NCI-H226 (cell line): ENCODE measurements at places on chromosomes 6 and 20.

GRCh38 chr6:157491571-157492232 is 110.7 kb downstream of the ZDHHC14 start:
- DNase-seq, result no peak

- DNase-seq, result no peak
Measured at GRCh38 chr6:46325561-46326530, 155.1 kb upstream of the ENPP5 start.

- DNase-seq, result no peak
Measured at GRCh38 chr6:72944660-72945059, 280.6 kb downstream of the KHDC1L start.

DNA sequence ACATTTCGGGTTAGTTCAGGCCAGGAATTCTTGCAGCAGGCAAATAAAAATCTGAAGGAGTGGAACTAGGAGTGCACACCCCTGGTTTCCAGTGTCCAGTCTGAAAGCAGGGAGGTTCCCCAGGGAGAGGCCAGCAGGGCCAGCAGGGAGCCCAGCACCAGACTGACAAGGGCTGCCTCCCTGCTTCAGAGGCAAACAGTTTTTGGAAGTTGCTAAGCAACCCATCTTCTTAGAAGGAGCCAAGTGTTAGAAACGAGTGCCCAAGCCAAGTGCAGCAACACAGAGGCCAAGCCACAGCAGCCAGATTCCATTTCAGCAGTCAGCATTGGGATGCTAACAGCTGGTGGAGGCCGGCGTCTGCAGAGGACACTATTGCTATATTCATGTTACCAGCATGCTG is 179.1 kb downstream of the SYNDIG1 start:
- DNase-seq, result no peak

GRCh38 chr6:170072246-170072645 is 218.6 kb downstream of the DLL1 start:
- no peak for DNase-seq

GRCh38 chr20:60541991-60542390 is 583.8 kb downstream of the CDH26 start:
- DNase-seq, result no peak

DNA sequence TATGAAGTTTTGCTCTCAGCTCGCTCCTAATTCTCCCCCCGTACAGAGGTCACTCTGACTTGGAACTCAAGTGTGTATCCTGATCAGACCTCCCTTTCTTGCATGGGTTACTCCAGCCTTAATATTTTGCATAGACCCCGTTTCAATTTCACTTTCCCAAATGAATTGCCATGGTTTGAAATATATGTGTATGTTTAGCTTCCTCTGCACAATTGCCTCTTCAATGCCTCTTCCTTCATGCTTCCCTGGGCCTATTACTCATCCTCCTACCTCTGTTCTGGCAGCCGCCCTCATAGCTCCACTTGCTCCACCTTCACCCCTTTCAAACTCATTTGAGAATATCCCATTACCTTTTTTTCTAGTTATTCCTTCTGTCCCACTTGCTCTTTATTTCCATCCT is 90.0 kb upstream of the SAMD5 start:
- DNase-seq, result no peak

DNA sequence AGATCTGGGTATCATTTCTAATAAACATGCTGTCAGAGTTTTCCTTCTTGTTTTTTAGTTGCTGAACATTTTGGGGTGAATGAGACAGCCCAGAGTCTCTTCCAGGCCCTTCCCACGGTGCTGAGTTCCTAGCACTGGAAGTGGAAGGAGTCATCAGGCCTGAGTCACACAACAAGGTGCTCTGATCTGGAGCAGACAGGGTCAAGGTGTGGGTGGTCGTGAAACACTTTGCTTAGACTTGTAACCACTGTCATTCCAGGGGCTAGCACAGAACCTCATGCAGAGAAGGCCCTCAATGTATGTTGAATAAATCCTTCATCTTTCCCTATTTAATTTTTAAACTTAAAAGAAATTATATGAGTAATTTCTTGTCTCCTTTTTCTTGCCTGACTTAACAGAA is 60.6 kb downstream of the TXLNB start:
- no peak for DNase-seq

GRCh38 chr6:90938122-90938521 is 351.2 kb upstream of the MAP3K7 start:
- peak; percentile 39 for DNase-seq

- no peak for DNase-seq
Measured at GRCh38 chr6:80437221-80437620, 330.8 kb downstream of the BCKDHB start.

- DNase-seq, result no peak
Measured at GRCh38 chr20:5831539-5832237, 81.5 kb downstream of the SHLD1 start.

GRCh38 chr6:159089909-159090308 is 45.1 kb upstream of the TAGAP start:
- no peak for DNase-seq

- DNase-seq, result no peak
Measured at GRCh38 chr20:47354714-47355488, 1.6 kb downstream of the ZMYND8 start.

DNA sequence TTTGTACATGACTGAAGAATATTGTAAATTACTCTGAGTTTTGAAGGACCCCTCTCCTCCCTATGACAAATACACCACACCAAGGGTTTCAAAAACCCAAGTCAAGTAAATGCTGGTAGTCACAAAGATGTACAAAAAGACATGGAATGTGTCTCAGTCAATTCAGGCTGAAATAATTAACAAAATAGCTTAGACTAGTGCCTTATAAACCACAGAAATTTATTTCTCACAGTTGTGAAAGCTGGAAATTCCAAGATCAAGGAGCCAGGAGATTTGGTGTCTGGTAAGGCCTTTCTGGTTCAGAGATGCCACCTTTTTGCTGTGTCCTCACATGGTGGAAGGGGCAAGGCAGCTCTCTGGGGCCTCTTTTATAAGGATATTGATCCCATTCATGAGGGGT is 202.3 kb upstream of the RIN2 start:
- DNase-seq, result no peak

- DNase-seq, result no peak
Measured at GRCh38 chr6:47376930-47377329, 67.2 kb upstream of the TNFRSF21 start.

GRCh38 chr6:157658301-157658700 is 164.7 kb upstream of the SNX9 start:
- DNase-seq, result no peak

DNA sequence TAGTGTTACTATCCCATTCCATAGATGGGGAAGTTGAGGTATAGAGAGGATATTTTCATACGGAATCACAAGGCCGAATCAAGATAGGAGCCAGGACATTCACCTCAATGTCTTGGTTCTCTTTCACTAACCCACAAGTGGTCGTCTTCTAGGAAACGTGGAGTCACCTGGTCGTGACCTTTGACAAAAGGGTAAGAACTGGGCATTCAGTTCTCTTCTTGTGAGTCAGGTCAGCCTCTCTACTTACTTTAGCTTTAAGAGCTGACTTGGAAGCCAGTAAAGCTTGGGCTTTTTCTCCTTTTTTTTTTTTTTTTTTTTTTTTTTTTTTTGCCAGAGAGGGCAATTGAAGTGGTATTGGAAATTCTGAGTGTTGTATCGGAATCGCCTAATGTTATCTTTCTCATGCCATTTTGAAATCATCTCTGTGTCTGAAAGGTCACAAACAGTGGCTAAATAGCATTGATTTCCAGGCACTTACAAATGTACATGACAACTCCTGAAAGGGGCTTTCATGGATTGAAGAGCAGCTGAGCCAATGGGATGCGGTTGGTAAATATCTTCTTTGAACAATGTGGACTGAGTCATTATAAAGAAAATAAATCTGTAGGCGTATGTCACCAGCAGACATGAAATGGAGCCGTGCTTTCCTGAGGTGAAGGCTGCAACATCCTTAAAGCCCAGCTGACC is 356.9 kb downstream of the KIF16B start:
- no peak for DNase-seq

- no peak for DNase-seq
Measured at GRCh38 chr6:88211446-88211845, 45.3 kb upstream of the CNR1 start.

DNA sequence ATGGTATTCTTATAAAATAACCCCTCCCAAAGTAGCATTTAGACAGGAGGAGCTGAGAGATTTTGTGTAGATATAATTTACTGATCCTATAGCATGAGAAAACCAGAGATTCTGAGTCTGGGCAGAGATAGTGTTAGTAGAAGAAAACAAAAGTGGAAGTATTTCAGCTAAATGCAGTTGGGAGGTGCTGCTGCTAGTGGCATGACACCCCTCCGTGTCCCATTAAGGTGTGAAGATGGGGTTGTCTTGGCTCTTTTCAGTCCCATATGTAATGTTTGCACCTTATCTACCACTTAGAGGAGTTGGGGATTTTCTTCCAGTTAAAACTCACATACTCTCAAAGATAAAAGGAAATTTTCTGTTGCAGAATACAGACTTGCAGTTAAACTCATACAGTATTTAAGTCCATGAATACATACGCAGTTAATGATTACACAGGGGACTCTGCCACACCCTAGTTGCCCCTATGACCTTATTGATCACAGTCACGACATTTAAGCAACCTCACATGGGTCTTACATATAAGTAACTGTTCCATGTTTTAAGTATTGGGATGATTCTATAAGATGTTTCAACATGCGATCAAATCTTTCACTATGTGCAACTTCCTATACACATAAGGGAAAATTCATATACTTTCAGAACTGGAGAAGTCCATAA is 11.5 kb downstream of the TAAR2 start:
- no peak for DNase-seq

DNA sequence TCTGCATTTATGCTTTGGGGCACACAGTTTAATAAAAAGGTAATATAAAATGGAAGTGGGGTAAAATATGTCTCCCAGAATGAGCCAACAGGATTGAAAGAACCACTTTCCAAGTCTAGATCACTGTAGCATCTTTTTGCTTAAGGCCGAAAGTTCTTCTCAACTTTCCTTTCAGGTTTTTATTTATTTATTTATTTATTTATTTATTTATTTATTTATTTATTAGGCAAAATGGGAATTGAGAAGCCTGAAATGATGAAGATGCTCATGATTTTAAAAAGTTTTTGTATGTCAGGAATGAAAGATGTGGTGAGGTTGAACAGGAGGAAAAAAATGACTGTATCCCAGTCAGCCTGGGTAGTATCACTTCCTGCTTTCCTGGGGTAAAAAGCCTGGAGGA is 24.0 kb downstream of the TSHZ2 start:
- no peak for DNase-seq

- no peak for DNase-seq
Measured at GRCh38 chr6:36149476-36149875, 19.2 kb downstream of the MAPK13 start.

- no peak for DNase-seq
Measured at GRCh38 chr6:116218172-116218633, 35.7 kb downstream of the TSPYL4 start.

DNA sequence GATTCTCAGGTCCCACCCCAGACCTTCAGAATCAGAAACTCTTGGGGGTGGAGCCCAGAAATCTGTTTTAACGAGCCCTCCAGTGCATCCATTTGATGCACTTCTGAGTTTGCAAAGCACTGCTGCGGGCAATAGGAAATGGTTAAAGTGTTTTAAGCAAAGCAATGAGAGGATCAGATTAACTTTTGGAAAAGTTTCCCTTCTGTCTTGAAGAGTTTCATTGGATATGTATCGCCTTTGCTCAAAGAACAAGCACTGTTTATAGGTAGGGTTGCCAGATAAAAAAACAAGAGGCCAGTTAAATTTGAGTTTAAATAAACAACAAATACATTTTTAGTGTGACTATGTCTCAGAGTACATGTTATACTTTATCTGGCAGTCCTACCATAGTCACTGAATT is 226.0 kb downstream of the BMP7 start:
- no peak for DNase-seq

DNA sequence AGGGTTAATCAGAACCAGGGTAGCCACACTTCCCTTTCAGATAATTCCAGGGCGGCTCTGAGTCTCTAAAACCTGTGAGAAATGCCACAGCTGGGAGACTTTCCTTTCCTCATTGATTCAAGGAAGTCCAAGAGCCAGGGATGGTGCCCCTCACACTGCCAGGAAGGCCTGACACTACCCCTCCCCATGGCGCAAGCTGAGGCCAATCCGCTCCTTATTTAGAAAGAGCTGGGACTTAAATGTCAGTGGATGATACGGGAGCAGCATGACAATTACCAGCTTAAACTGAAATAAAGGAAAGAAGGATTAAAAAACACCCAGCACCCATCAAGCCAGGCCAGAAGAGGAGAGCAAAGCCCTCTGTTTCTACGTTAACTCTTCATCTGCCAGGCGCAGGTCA is 244.4 kb downstream of the LRFN2 start:
- DNase-seq, result no peak

- peak; percentile 61 for DNase-seq
Measured at GRCh38 chr6:21808045-21808470, 214.5 kb downstream of the SOX4 start.

DNA sequence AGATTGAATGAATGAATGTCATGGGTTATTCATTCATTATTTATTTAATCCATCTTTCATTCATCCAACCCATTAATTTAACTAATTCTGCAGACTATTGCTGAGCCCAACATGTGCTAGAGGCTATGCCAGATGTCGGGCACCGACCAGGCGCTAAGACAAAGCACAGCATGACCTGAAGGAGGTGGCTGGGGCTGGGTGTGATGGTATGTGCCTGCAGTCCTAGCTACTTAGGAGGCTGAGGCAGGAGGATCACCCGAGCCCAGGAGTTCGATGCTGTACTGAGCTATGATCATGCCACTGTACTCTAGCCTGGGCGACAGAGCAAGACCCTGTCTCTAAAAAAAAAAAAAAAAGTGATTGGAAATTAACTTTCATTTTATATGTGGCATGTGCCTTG is 5.7 kb upstream of the SLC22A7 start:
- no peak for DNase-seq

- no peak for DNase-seq
Measured at GRCh38 chr6:56807326-56807988, 147.4 kb upstream of the BEND6 start.

DNA sequence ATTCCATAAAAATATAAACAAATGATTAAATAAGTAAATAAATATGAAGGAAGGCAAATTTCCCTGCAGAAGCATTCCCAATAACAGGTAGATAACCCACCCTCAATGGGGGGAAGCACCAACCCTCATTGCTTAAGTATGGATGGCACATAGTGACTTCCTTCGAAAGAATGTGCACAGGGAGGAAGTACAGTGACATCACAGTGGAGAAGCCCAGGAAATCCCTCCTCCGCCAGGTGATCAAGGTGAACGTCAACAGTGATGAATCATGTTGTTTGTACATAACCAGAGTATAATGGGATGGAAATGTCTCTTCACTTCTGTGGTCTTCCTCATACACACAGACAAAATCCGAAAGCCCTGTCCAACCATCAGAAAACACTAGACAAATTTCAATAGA is 267.9 kb downstream of the THBS2 start:
- no peak for DNase-seq
